Islet precursor cell (in vitro differentiated cells): ENCODE measurements at places on chromosomes 5 and 9.
A peak's percentile ranks its signal among the peaks of the same experiment; 100 is the strongest.

- DNase-seq = no peak
These were observed 31.7 kb downstream of the MTX3 start for GRCh38 chr5:79959407-79959806.

- no peak for DNase-seq
These were observed 242.9 kb downstream of the FANCC start for GRCh38 chr9:95074632-95075031.

GRCh38 chr5:96279801-96280542, 153.1 kb downstream of the PCSK1 start:
- no peak for DNase-seq

- no peak for DNase-seq
These were observed 67.5 kb upstream of the PIK3R1 start for GRCh38 chr5:68148096-68148495.

DNA sequence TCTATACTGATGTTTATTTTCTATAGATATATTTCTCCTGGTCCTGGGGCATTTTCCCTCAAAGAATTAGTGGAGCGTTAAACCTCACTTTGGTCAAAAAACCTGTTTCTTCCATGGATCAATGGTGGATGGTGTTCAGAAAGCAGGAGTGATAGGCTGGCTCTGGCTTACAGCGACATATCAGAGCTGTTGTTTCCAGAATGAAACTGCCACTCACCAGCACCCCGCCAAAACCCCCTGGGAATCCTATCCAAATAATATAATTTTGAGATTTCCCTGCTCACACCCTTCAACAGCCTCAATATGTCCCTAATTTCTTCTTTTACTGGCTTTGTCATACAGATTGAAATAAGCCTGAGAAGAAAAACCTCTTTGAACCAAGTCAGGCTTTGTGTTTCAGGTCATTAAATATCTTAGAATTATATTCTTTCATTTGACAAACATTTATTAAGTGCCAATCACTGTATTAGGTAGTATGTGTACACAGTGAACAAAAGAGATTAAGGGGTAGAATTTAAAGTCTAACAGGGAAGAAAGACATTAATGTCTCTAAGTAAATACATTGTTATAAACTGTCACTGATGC, 144.5 kb upstream of the GPR151 start:
- no peak for DNase-seq

DNA sequence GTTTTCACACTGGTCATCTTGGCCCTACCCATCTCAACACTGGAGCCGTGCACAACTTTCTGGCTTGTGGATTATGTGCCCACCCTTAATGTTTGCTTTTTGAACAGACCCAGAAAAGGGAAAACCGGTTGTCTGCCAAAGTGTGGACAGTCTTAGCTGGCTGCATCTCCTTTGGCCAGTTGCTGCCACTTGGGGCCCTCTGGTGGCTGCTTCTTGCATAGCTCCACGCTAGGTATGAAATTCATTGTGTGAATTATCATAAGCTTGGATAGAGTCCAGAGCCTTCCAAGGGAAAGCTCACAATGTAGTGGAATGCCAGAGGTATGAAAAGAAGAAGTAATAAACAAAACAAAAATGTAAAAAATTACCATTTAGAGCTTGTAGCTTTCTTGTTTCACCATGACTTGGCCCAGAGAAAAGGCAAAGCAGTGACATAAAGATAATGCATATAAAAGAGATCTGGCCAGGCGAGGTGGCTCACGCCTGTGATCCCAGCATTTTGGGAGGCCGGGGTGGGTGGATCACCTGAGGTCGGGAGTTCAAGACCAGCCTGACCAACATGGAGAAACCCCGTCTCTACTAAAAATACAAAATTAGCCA, 12.5 kb upstream of the SLC36A3 start:
- peak; percentile 81 for DNase-seq

GRCh38 chr5:10862085-10862484, 101.1 kb upstream of the DAP start:
- no peak for DNase-seq

GRCh38 chr9:117916291-117916690, 212.1 kb downstream of the TLR4 start:
- DNase-seq = no peak

- peak; percentile 51 for DNase-seq
These were observed 15.5 kb downstream of the AKNA start for GRCh38 chr9:114371973-114372917.

GRCh38 chr5:178839319-178839704, 20.4 kb upstream of the ZNF354B start:
- peak; percentile 84 for DNase-seq

GRCh38 chr5:82971901-82972300, 105.3 kb downstream of the TMEM167A start:
- DNase-seq = no peak

DNA sequence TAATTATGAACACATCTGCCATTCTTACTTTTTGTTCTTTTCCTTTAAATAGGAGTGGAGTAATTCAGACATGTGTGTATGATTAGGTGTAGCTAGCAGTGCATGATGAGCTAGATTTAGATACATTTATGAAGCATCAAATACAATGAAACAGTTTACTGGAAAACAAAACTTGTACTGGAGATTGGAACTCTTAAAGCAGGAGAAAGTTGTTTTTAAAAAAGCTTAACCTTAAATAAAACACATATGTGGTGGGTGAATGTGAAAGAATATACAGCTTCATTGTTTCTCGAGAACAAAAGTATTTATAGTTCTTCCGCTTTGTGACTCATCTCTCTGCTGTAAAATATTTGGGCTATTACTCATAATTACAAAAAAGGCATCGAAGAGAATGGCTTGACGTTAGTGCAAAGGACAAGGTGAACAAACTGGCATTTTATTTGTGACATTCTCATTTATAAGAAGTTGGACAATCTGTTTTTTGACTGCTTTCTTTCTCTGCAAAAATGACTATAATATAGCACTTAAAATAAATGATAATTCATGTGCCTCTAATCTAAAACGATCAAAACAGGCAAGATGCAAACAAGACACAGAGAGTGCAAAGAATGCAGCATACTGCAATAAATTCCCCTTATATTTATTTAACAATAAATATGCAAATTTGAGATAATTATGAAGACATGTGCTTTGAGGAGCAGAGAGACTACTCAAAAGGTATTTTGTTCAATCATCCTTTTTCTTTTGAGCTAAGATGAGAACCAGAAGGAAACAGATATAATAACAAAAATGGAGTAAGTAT, 478.8 kb downstream of the CETN3 start:
- DNase-seq = no peak

DNA sequence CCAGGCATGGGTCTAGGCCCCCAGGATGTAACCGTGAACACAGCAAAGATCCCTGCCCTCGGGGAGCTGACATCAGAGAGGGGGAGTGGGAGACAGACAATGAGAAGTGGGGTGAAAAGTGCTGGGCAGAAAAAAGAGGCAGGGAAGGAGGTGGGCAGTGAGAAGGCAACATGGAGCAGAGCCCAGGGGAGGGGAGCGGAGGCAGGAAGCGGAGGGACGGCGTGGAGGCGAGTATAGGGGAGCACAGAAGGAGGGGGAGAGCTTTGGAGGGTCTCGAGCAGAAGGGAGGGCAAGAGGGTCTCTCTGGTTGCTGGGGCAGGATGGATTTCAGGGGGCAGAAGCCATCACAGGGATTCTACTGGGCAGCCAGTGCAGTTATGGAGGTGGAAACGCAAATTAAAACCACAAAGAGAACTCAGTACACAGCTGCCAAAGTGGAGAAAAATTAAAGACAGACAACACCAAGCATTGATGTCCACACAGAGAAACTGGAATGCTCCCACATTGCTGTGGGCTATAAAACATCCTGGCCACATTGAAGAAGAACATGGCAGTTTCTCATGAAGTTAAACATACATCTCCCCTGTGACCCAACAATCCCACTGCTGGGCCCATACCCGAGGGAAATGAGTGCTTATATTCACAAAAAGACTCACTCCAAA, 21.1 kb upstream of the LAMC3 start:
- DNase-seq = no peak

GRCh38 chr5:54870271-54870670, 115.1 kb downstream of the ESM1 start:
- DNase-seq = no peak

DNA sequence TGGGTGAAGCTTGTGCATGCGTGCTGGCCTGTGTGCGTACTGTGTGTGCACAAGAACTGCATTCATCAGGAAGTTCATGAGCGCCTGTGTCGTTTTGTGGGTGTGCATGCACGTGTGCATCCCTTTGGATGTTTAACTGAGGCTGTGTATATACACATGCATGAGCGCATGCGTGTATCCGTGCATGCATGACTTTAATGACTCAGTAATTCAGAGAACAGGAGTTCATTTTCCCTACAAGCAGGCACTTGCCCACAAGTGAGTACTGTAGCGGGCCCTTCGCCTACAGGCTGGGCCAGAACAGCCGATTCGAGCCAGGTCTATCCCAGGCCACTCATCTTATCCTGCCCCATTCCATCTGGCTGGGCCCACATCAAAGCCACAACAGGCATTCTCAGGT, 29.8 kb downstream of the CORO2A start:
- peak; percentile 40 for DNase-seq

DNA sequence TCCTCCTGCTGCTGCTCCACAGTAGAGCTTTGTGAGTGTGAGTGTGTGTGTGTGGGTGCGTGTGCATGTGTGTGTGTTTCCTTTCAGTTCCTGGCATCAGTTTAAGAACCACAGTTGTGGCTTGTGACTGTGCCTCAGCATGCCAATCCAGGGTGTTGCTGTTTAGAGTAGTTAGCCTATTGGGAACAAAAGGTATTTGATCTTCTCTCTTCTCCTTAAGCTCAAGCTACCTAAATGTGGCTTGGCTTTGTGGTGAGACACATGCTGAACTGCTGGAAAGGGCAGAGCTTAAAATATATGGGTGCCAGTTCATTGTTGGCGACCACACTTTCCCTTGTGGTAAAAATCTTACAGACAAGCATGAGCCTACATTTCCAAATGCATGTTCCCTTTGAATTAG, 116.6 kb upstream of the BNC2 start:
- DNase-seq = no peak

DNA sequence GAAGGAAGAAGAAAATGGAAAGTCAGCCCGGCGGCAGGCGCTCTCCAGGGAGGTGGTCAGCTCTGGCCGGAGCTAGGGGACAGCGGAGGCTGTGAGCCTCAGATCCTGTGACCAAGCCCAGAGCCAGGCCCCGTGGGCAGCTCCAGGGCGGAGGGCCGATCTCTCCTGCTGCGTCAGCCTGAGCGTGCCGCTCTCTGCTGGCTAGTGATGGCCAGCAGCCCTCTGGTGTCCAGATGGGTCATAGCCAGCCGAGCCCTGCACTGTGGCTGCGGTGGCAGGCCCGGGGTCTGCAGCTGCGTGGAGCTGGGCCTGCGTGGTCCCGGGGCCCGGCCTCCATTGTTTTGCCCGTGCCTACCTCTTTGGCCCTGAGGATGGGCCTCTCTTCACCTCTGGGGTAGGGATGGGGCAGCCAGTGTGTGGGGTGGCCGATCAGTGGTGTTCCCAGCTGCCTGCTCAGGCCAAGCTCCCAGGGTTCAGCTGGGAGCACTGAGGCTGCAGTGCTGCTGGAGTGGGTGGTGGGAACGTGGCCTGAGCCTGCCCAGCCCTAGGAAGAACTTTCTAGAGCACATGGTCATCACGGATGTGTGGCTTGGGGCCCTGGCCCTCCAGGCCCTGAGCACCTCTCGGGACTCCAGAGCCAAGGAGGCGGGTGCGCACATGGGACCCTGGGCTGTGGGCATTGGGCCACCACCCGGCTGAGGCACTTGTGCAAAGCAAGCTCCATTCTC, 17.1 kb upstream of the NRARP start:
- DNase-seq = peak; percentile 86

DNA sequence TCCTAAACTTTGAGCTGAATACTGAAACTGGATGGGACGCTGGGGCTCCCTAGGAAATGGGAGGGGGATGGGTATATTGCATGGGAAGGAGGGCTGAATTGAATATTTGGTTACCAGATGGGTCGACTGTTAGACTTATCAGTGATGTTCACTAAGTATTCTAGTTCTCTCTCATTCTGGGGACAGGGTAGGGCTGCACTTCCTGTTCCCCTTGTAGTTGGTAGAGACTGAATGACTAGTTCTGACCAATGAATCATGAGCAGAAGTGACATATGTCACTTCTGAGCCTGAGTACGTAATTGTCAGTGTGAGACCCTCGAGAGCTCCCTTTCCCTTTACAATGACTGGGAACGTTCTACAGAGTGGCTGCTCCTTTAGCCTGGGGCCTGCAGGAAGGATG, 55.5 kb upstream of the DMRT1 start:
- DNase-seq = no peak

DNA sequence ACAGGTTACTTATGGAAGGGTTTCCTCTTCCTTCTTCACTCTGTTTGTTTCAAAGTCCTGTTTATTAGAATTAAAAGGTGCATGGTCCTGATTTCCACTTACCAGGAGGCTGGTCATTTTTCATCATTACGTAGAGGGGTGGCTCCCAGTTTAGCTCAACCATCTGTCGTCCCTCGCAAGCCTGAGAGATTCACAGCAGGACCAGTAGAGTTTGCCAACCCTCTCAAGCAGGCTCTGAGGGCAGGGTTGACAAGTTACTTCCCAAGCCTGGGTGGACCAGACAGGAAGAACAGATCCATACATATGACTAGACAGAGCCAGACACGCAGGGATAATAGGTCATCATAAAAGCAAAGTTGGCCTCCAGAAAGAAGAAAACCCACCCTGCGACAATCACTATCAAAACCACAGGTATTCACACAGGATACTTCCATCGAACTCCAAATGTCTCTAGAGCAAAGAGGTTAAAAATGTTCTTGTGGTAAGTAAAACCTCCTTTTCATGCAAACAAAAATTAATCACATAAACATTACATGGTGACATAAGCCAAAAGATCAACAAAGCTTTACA, 151.9 kb downstream of the ELAVL2 start:
- peak; percentile 62 for DNase-seq

DNA sequence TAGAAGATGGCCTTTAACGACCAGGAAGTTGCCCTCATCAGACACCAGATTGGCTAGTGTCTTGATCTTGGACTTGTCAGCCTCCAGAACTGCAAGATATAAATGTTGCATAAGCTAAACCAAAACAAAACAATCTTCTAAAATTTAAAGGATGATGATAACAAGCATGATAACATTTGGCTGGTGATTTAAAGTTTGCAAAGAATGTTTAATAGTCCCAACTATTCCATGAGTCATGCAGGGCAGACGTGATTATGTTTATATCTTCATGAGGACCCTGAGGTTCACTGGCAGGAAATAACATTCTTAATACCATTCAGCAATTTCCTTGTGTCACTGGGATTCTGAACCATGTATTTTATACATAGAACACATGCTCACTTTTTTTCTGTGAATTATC, 319.8 kb downstream of the HCN1 start:
- no peak for DNase-seq

DNA sequence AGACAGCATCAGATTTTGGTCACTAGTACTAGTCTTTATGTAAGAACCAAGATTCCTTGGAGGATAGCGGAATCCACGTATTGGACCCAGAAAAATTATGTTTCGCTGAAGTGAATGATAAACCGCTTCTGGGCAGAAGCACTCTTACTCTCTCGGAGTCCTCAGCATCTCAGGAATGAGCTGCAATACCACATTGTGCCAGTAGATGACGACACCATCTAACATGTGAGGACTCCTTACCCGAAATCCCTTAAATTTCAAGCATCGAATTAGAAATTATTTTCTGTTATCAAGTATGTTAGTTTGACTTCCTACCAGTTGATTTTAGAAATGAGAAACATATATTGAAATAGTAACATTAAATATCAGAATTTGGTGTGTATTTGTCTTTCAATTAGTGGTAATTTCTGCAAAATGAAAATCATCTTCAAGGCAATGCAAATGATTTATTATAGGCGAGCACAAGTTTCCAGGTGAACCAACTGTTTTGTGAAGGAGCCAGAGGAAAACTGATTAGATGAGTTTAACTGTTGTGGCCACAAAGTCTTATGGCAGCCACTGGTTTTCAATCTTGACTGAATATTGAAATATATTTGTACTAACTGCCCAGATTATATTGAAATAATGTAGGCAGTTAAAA, 66.0 kb upstream of the CAMK4 start:
- DNase-seq = peak; percentile 79
